ENCODE measurements at places on chromosomes 12 and 14. TPM values are rescaled to one million over a fixed set of nuclear protein-coding genes. Genes with fewer than 3 reads are reported as not detected.
A peak's percentile ranks its signal among the peaks of the same experiment; 100 is the strongest.

The PRKD1 gene
- total RNA-seq: 4.2 TPM

The PLCZ1 gene
- total RNA-seq: 0.59 TPM

The CCDC175 gene
- not detected for total RNA-seq

The POLE gene
- 9.3 TPM for total RNA-seq

The GARIN6 gene
- total RNA-seq: not detected

The CIROP gene
- not detected for total RNA-seq

The CCDC88C gene
- total RNA-seq: 5.0 TPM

The IRAK3 gene
- 16.7 TPM for total RNA-seq

The MARCHF9 gene
- total RNA-seq: 15.0 TPM

The GTF2H3 gene
- 11.7 TPM for total RNA-seq

The LRTM2 gene
- total RNA-seq: not detected

DNA sequence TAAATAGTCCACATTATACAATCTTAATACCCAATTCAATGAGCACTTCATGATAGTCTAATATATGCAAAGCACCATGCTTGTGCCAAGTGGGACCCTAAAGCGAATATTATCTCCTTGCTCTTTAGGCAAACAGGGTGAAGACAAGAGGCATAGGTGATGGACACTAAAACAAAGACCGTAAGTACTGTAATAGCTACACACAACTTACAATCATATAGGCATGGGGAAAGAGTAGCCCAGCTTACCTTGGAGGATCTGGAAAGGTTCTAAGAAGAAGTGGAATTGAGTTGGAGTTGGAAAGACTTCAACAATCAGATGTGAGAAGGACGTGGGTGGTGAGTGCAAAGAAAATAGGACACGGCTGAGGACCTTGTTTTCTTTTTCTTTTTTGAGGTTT lies 19.1 kb upstream of the BCL2L14 start:
- no peak for DNase-seq

DNA sequence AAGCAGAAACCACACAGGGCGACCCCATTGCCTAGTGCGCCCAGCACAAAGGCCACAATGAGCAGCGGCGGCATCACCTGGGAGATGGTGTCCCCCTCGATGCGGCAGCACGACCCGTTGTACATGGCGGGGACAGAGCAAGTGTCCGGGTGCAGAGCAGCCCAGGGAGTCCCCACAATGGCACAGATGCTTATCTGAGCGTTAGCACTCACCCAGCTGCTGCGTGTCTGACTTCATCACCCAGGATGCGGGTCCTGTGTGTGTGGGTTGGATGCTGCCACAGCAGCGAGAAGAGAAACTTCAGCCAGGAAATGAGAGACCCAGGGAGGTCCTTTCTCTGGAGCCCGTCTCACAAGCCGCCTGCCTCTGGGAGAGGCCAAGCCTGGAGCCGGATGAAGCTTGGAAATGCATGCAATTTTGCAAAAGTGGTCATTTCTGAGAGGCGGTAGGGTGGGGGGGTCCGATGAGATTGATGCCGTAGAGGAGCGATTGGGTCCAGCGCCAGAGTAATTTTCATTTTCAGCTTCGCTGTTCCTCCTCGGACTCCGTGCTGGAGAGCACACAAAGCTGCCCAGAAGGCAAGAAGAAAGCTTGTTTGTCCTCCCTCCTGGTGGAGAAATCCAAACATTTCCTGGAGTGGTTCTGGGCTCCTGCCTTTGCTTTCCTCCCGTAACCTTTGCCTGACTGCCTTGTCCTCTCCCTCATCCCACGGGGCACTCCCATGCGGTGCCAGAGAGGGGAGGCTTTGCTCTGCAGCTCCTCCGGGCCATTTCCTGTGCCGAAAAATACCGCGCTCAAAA lies at the start of gene HCAR1:
Gene HCAR1, minus strand, starts transcription at position 630 of the 800 bp plus-strand sequence. Its CDS starts 505 bp downstream, at position 125.
- DNase-seq: no peak

DNA sequence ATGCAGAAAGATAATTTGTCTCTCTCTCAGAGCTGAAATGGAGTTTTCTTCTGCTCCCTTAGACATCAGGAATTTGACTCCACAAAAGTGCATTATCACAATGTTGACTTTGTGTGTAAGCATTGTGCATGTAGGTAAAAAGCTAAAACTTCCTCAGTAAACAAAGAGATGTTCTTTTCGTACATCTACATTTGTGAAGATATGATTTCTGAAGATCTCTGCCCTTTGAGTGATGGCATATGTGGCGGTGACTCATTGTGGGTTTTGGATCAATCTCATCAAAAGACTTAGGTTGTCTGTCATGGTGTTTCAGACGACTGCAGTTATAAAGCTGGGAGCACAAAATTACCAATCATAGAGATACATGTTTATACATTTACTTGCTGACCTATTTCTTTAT lies 411.4 kb upstream of the LMO3 start:
- DNase-seq: no peak

GRCh38 chr14:91753501-91754128 lies 21.7 kb upstream of the CATSPERB start:
- no peak for DNase-seq

DNA sequence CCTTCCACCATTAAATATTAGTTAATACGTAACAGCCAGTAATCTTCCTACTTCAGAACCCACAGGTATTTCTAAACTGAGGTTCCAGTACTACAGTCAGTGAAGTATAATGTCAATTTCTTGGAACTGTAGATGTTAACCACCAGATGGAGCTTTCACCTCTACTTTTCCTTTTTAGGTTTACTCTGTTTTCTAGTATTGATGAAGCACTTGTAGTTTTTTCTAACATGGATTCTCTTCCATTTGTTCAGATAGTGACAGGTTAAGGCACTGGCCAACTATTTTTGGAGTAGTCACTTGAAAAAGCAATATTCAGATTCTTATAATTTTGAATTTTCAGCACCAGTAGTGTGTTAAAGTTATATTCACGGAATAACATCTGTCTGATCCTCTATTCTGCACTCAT lies 4.6 kb upstream of the SEC23A start:
- DNase-seq: no peak

DNA sequence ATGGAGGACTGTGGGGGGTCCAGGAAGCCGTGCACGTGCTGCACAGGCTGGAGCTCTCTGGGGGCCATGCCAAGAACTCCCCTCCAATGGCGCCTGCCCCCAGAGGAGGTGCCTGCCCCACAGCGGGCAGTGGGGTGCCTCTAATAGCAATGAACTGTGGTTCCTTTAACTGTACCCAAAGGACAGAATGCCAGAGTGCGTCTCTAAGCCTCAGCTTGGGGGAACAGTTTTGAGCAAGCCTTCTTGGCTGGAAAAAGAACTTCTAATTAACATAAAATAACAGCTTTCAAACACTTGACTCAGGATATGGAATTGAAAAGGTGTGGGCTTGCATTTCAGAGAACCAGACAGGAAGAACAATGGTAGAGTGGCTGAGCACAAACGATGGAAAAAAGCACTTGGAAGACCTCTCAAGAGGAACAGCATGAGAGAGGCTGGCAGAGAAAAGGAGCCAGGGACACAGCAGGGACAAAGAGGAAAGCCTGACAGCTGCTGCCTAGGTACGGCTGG lies 195.6 kb downstream of the TTC7B start:
- DNase-seq: no peak

- no peak for DNase-seq
Observed at GRCh38 chr12:57892232-57892972, 45.9 kb upstream of the CTDSP2 start.

DNA sequence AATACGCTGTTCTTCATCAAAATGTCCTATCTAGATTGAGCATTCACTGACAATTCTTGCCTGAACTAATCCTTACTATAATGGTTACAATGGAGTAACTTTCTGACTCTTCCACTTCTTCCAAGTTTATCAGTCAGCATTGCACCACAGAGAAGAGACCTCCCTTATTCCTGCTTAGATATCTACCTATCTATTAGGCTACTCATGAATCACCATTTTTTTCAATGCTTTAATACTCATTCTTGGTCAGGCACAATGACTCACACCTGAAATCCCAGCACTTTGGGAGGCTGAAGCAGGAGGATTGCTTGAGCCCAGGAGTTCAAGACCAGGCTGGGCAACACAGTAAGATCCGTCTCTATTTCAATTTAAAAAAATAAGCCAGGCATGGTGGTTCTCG lies 39.3 kb downstream of the RPS6KA5 start:
- no peak for DNase-seq

DNA sequence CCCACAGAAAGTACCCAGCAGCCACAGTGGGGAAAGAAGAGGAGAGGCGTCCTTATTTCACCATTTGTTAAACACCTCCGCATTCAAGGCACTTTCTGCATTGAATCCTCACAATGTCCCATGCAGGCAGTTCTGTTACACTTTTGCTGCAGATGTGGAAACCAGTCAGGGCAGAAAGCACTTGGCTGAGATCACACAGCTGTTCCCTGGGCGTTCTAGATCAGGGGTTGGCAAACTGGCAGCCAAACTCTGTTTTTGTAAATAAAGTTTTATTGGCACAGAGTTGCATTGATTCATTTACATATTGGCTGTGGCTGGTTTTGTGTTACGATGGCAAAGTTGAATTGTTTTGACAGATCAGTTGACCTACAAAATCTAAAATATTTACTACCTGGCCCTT lies 20.1 kb downstream of the FOXN4 start:
- no peak for DNase-seq

- no peak for DNase-seq
Observed at GRCh38 chr12:122979908-122980182, 636 bp upstream of the ARL6IP4 start.

DNA sequence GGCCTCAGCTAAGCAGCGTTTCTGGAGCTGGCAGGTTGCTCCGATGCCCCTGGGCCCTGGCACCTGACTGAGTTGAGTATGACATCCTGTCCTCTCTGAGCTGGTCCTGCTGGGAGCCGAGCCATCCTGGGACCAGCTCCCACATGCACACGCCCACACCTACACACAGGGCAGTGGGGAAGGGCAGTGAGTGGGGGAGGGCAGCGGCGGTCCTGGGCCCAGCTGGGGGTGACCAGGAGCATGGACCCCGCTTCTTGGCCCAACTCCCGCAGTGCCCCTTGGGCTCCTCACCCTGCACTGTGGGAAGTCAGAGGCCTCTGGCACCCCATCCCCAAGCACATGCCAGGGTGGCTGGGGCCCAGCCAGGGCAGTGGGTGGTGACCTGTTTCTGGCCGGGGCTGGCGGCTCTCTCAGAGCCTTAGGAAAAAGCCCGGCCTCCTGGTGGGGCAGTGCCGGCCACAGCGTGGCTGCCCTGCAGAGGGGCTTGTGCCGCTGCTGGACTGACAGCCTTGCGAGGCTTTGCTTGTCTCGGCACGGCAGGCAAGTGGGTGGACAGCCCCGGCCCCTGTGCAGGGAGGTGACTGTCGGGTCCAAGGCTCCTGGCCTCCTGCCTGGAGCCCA lies 5.9 kb upstream of the CRIP2 start:
- DNase-seq: peak; percentile 63

GRCh38 chr12:93880853-93881522 lies 203.8 kb downstream of the CRADD start:
- no peak for DNase-seq

DNA sequence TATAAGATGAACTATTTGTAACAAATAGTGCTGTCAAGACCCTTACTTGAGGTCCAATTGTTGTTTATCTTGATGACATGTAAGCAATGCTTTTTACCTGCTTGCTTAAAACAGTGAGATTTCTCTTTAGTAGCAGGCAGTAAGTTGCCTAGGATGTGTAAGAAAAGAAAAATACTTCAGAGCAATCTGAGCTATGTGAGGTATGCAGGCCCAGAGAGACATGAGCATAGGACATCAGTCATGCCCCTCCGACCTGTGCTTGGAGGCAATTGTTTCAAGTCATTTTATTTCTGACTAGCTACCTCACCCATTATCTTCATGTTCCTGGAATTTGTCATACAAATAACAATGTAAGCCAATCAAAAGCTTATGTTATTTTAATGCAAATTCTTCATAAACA lies 930.6 kb upstream of the FBXO33 start:
- DNase-seq: no peak

DNA sequence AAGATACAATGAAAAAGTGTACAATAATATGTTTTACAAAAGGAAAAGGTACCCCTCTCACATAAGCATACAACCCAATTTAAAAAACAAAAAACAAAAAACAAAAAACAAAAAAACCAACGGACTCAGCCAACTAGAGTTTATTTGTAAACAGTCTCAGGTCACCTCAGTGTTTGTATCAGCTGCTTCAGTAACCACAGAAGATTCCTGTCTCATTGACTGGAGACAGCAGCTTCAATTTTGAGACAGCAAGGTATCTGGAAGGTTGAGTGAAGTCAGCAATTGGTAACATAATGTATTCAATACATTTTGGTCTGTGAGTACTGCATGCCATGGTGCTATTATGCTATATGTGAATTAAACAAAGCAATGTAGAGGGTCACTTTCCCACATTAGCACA lies 201.7 kb downstream of the AKAP6 start:
- DNase-seq: no peak

DNA sequence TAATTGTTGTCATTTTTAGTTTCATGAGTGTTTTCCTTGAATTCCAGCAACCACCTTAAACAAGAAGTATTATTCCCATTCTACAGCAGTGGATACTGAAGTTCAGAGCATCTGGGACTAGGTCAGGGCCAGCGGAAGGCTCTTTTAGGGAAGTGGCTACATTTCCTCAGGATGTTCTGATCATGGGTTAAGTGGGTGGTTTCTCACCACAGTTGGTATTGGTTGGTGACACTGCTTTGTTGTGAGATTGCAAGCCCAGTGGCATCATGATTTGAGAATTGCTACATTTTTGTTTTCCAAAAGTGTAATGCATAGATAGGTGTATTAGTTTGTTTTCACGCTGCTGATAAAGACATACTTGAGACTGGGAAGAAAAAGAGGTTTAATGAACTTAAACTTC lies 47.1 kb downstream of the SYNE2 start:
- no peak for DNase-seq
